ENCODE measurements at places on chromosomes 16 and 17.

DNA sequence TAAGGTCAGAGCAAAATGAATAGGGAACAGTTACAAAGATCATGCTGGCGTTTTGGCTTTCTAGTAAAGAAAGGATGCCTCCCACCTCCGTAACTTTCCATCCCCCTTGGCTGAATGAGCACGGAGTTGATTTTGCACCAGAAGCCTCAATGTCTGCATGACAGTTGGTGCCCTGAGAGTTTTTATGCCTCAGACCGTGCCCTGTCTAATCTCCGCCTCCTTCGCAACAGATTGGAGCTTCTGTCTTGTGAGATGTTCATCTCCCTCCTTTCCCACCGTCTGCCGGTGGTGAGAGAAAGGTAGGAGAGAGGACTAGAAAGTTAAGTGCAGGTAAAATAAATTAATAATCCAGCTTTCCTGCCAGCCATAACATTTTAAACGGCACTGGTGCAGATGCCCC, 1.9 kb downstream of the HS3ST4 start:
- DNase-seq, result no peak

DNA sequence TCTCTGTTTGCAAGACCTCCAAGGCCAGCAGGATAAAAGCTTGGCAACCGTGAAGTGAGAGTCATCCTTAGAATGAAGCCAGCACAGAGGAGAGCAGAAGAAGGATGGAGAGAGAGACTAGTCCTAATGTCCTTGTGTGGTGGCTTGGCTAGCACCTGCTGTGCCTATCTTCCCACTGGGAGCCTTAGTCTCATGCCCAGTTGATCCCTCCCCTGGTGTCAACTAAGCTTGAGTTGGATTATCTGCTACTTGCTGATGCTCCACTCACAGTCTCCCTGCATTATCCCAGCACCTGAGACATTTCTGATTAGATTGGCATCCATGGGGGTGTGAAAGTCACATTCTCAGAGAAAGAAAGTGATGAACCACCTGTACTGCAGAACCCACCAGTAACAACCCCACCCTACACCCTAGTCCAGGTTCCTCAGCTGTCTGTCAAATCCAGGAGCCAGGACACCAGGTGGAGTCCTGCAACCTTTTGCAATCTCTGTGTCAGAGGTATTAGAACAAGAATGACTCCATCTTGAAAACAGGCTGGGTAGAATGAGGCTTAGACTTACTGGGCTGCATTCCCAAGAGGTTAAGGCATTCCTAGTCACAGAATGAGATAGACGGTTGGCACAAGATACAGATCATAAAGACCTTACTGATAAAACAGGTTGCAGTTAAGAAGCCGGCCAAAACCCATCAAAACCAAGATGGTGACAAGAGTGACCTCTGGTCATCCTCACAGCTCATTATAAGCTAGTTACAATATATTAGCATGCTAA, 460.2 kb upstream of the C16orf82 start:
- DNase-seq, result no peak

GRCh38 chr16:67720236-67720635, 1.1 kb upstream of the GFOD2 start:
- no peak for DNase-seq

- no peak for DNase-seq
Measured at GRCh38 chr16:69116906-69117305, 11.5 kb downstream of the HAS3 start.

DNA sequence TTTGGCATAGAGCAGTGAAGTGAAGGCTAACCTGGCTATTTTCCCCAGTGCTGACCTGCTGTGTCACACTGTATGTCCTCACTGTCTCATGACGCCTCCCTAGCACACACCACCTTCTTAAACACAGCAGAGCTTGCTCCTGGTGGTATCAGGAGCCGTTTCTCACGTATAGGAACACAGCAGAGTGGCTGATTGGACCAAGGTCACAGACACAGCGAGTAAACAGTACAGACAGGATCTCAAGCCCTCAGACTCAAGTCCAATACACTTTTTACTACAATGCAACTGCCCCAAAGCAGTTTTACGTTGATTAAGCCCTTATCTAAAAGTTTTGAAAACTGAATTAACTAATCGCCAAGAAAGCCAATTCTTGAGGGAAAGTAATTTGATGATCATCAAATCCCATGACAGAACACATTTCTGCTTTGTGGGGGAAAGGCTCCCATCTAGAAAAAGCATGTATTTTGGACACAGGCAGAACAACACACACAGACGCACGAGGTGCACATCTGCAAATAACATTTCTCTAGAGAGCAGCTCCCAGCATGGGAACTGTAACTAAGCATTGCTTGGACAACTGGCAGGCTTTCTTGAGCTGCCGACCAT, 15.2 kb downstream of the ARHGAP17 start:
- no peak for DNase-seq

Data from stimulated activated CD4-positive, alpha-beta T cell treated with anti-CD3 and anti-CD28 coated beads, Interleukin-2, amount 100 ng/mL, for 24 hours (primary cell).